ENCODE measurements at places on chromosomes 6 and 20. TPM values are rescaled to one million over a fixed set of nuclear protein-coding genes. Genes with fewer than 3 reads are reported as not detected.

FERMT1 gene
- total RNA-seq = 0.58 TPM

RUNX2 gene
- 0.49 TPM for total RNA-seq

CUL7 gene
- total RNA-seq = 36.8 TPM

GLP1R gene
- under 0.01 TPM for total RNA-seq

DNA sequence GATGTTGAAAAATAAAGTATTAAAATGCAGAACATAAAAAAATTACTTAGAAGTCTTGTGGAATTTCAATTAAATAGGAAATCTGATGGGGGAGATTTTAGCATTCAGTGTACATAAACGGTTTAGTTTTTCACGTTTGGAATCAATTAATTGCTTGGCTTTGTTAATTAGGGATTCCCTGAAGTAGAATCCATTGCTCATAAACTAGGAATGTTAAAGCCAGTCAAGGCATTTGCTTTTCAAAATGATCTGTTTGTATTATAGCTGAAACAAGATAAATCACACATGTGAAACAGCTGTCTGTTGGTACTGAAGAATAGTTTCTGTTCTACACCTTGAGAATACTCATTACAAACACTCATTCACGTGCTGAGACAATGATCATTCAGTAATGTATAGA, 297.9 kb downstream of the TBC1D7 start:
- no peak for DNase-seq
- no peaks in the 10 kb centered on the region for H3K36me3 ChIP-seq
- H3K4me1 ChIP-seq = no peaks in the 10 kb centered on the region
- H3K27ac ChIP-seq = no peak overlapping the region

- peak; percentile 54 for DNase-seq
- H3K4me1 ChIP-seq = peaks cover 33% of the 10 kb centered on the region
- no peaks in the 10 kb centered on the region for H3K36me3 ChIP-seq
- no peak overlapping the region for H3K4me3 ChIP-seq
- H3K27me3 ChIP-seq = no peaks in the 10 kb centered on the region
Observed at GRCh38 chr6:131382631-131383030, 190.4 kb upstream of the ARG1 start.

DNA sequence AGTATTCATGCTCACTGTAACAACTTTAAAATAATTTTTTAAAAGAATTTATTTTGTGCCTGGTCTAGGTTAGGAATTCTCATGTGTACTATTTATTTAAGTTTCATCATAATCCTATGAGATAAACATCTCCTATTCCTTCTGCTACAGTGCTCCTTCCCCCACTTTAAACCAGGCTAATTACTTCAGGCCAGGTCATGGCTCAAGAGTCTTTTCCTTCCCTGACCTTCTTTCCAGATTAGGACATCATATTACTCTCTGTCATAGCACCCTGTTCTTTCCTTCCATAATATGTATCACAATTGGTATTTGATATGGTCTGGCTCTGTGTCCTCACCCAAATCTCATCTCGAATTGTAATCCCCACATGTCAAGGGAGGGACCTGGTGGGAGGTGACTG, 239.0 kb downstream of the BTBD9 start:
- no peaks in the 10 kb centered on the region for H3K4me1 ChIP-seq
- H3K27me3 ChIP-seq = no peaks in the 10 kb centered on the region
- no peak for DNase-seq
- H3K36me3 ChIP-seq = no peaks in the 10 kb centered on the region

DNA sequence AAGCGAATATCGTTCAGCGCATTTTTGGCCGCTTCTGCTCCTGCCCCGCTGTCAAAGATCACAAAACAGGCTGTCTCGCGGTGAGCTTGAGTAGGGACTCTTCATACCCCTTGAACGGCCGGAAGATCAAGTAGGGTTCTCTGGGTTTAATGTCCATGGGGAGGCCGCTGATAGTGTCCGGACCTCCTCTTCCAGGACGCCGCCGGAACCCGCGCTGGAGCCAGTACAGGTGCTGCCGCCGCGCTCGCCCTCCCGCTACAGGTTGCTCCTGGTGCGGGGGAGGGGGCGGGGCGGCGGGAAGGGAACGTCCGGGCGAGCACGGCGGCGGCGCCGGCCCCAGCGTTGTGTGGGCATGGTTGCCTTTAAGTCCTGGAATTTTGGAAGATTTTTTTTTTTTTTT, 67.4 kb downstream of the KHDC1L start:
- H3K4me3 ChIP-seq = no peak overlapping the region
- DNase-seq = no peak
- H3K27ac ChIP-seq = no peak overlapping the region
- H3K36me3 ChIP-seq = no peaks in the 10 kb centered on the region

DNA sequence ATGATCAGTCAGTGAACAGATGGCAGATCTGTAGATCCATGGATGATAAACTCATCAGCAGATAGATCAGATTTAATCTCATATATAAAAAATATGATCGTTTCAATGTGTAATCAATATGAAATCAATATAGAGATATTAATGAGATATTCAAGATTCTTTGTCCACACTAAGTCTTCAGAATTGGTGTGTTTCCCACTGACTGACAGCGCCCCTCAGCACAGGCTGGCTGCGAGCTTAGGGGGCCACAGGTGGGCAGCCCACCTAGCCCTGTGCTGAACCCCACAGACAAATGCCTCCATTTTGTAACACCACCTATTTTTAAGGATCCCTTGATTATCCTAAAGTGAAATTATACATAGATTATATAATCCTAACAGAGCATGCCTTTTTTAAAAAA, 32.3 kb downstream of the FRMD1 start:
- H3K4me1 ChIP-seq = peaks cover 35% of the 10 kb centered on the region
- H3K36me3 ChIP-seq = no peaks in the 10 kb centered on the region
- no peak overlapping the region for H3K27ac ChIP-seq

DNA sequence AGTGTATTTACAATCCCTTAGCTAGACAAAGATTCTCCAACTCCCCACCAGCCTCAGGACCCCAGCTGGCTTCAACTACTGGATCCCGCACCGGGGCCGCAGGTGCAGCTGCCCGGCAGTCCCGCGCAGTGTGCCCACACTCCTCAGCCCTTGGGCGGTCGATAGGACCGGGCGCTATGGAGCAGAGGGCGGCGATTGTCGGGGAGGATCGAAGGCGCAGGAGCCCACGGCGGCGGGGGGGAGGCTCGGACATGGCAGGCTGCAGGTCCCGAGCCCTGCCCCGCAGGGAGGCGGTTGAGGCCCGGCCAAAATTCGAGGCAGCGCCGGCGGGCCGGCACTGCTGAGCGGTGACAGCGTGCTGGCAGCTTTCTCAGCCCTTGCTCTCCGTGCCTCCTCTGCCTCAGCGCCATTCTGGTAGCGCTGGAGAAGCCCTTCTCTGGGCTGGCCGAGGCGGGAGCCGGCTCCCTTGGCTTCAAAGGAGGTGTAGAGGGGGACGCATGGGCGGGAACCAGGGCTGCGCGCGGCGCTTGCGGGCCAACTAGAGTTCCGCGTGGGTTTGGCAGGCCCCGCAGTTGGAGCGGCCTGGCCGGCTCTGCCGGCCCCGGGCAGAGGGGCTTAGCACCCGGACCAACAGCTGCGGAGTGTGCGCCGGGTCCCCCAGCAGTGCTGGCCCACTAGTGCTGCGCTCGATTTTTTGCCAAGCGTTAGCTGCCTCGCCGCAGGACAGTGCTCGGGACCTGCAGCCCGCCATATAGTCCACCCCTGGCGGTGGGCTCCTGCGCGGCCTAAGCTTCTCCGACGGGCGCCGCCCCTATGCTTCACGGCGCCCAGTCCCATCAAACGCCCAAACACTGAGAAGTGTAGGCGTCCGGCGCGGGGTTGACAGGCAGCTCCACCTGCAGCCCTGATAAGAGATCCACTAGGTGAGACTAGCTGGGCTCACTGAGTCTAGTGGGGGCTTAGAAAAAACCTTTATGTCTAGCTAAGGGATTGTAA, 32.4 kb upstream of the KIF13A start:
- H3K36me3 ChIP-seq = no peaks in the 10 kb centered on the region
- H3K27me3 ChIP-seq = no peaks in the 10 kb centered on the region
- no peak overlapping the region for H3K27ac ChIP-seq

DNA sequence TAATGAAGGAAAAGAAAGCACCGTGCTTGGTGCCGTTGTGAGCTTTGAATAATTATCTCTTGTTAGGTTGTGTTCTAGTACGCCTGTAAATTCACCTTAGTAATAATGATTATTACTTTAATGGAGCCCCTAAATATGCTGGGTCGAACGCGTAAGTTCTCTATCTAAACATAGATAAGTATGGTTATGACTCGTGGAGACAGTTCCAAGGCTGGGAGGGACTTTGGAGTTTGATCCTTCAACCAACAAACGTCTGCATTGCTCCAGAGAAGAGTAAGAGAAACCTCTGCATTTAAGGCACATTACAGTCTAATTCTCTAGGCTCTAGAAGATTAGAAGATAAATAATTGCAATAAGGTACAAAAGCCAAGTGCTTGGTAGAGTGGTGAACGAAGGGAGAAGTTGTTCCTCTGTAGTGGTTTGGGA, 514 bp downstream of the ACOT13 start:
- H3K4me3 ChIP-seq = peak overlapping the region; percentile 90
- H3K36me3 ChIP-seq = peaks cover 11% of the 10 kb centered on the region
- H3K27me3 ChIP-seq = no peaks in the 10 kb centered on the region
- H3K4me1 ChIP-seq = peaks cover 11% of the 10 kb centered on the region
- peak; percentile 42 for DNase-seq
- H3K27ac ChIP-seq = peak overlapping the region; percentile 95

GRCh38 chr6:40330301-40330721, 256.9 kb downstream of the LRFN2 start:
- no peaks in the 10 kb centered on the region for H3K36me3 ChIP-seq
- DNase-seq = no peak
- no peak overlapping the region for H3K4me3 ChIP-seq
- no peak overlapping the region for H3K27ac ChIP-seq
- H3K4me1 ChIP-seq = peaks cover 22% of the 10 kb centered on the region

- DNase-seq = peak; percentile 92
- H3K4me1 ChIP-seq = peaks cover 20% of the 10 kb centered on the region
- no peak overlapping the region for H3K4me3 ChIP-seq
Observed at GRCh38 chr6:160974304-160974771, 17.2 kb upstream of the MAP3K4 start.

DNA sequence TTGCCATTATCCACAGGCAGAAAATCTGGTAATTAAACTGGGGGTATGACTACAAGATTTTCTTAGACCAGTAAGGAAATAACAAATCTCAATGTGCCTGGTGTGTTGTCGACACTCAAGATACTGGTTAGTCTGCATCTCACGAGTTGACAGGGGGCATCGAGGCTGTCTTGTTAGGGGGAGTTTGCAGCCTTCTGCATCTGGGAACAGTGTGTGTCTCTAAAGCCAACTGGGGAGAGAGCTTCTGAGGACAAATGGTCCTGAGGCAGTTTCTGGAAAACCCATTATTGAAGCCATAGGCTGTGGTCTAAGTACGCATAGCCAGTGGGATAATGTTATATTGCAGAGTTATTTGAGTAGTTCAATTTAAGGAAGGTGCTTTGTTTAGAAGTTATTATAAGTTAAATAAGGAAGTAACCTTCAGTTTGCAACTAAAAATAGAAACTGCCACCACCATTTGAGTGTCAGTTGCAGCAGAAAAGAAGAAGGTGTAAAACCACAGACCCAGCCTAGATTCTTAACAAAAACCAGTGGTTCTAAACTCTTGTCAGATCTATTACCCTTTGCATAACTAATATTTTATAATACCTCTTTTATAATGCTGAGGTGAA, 15.4 kb upstream of the MAPK13 start:
- no peak overlapping the region for H3K4me3 ChIP-seq
- no peak for DNase-seq

GRCh38 chr20:52056203-52057062, 135.1 kb downstream of the ZFP64 start:
- H3K4me3 ChIP-seq = no peak overlapping the region
- DNase-seq = no peak
- H3K36me3 ChIP-seq = no peaks in the 10 kb centered on the region
- H3K4me1 ChIP-seq = no peaks in the 10 kb centered on the region
- no peak overlapping the region for H3K27ac ChIP-seq
- H3K27me3 ChIP-seq = no peaks in the 10 kb centered on the region

- H3K4me1 ChIP-seq = peaks cover 69% of the 10 kb centered on the region
- H3K27me3 ChIP-seq = peaks cover 20% of the 10 kb centered on the region
Observed at GRCh38 chr20:62771396-62772102, 24.7 kb upstream of the MRGBP start.

- no peak for DNase-seq
- H3K27me3 ChIP-seq = peaks cover 35% of the 10 kb centered on the region
- H3K27ac ChIP-seq = no peak overlapping the region
- H3K4me1 ChIP-seq = no peaks in the 10 kb centered on the region
- H3K36me3 ChIP-seq = no peaks in the 10 kb centered on the region
- H3K4me3 ChIP-seq = no peak overlapping the region
Observed at GRCh38 chr20:51085769-51086168, 62.9 kb upstream of the KCNG1 start.

DNA sequence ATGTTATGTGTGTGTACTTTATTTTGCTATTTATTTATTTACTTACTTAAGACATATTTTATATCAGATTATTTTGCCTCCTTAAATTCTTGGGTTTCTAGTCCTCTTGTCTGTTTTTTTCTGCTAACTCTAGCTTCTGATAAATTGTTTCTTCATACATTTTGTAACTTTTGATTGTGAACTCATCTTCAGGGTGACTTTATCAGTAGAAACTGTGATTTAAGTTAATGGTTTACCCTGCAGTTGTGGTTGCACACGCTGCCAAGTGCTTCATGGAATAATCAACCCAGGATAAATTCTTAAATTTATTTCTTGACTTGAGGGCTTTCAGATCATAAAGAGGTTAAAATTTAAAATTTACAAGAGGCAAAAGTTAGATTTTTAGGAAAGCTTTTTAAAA, 173.3 kb downstream of the CENPW start:
- H3K27ac ChIP-seq = no peak overlapping the region
- DNase-seq = no peak
- H3K4me1 ChIP-seq = no peaks in the 10 kb centered on the region

GRCh38 chr6:160363016-160363996, 15.1 kb downstream of the SLC22A3 start:
- DNase-seq = no peak
- H3K36me3 ChIP-seq = no peaks in the 10 kb centered on the region
- no peak overlapping the region for H3K27ac ChIP-seq
- H3K4me3 ChIP-seq = no peak overlapping the region
- H3K4me1 ChIP-seq = peaks cover 6% of the 10 kb centered on the region

- peaks cover 14% of the 10 kb centered on the region for H3K36me3 ChIP-seq
- no peaks in the 10 kb centered on the region for H3K27me3 ChIP-seq
- no peak overlapping the region for H3K4me3 ChIP-seq
- H3K27ac ChIP-seq = no peak overlapping the region
Observed at GRCh38 chr6:35833536-35833935, 28.4 kb downstream of the LHFPL5 start.

GRCh38 chr6:14059791-14060436, 57.7 kb upstream of the CD83 start:
- H3K36me3 ChIP-seq = no peaks in the 10 kb centered on the region
- H3K4me1 ChIP-seq = no peaks in the 10 kb centered on the region
- H3K4me3 ChIP-seq = no peak overlapping the region
- H3K27me3 ChIP-seq = peaks cover 5% of the 10 kb centered on the region
- DNase-seq = peak; percentile 20

Data from muscle of leg (tissue), 16 donors.